Activated CD8-positive, alpha-beta memory T cell treated with anti-CD3 and anti-CD28 coated beads for 48 hours (primary cell): ENCODE measurements at places on chromosomes 5 and 9.

GRCh38 chr9:115598751-115599150 is 480.8 kb upstream of the TNC start:
- DNase-seq: no peak

DNA sequence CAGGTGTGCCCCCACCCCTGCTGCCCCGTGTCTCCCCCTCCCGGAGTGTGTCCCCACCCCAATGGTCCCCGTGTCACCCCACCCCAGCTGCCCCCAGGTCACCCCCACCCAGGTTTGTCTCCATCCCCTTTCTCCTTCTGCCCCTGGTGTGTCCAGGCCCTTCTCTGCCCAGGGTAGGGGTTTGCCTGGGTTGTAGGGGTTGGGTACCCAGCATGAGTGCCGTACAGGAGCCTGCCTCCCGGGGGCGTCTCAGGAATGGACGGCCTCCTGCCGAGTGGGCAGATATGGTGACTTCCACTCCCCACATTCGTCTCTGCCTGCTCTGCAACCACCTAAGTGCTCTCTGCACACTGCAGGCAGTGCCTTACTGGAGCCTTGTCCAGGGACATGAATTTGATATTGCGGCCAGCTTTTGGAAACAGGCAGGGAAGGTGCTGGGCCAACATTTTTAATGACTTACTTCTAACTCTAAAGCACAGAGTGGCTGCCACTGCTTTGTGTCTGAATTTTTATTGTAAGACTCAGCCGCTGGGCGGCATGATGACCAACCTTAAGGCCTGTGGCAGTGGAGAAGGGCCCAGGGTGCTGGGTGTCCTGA is 6.7 kb downstream of the LRRC14B start:
- DNase-seq: no peak

DNA sequence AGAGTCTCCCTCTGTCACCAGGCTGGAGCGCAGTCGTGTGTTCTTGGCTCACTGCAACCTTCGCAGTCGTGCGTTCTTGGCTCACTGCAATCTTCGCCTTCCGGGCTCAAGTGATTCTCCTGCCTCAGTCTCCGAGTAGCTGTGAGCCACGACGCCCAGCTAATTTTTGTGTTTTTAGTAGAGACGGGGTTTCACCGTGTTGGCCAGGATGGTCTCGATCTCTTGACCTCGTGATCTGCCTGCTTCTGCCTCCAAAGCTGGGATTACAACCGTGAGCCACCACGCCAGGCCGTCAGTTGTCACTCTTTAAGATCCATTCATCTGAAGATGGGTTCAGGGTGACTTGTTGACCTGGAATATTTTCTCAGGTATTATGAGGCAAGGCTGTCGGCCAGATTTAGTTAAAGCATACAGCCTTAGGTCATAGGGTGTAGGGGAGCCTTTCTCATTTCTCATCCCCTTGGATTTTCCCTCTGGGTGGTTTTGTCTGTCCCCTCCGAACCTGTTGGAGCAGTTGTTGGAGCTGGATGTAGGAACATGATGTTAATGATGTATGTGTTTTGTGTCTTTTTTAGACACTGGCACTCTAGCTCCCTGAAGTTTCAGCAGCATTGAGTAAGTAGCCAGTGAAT is 1.6 kb downstream of the SLC22A5 start:
- no peak for DNase-seq

GRCh38 chr9:106467113-106467864 is 395.7 kb upstream of the ZNF462 start:
- no peak for DNase-seq

- DNase-seq: no peak
Measured at GRCh38 chr9:131622523-131622922, 77.2 kb downstream of the PRRT1B start.

GRCh38 chr5:153562189-153562588 is 71.7 kb downstream of the GRIA1 start:
- no peak for DNase-seq

DNA sequence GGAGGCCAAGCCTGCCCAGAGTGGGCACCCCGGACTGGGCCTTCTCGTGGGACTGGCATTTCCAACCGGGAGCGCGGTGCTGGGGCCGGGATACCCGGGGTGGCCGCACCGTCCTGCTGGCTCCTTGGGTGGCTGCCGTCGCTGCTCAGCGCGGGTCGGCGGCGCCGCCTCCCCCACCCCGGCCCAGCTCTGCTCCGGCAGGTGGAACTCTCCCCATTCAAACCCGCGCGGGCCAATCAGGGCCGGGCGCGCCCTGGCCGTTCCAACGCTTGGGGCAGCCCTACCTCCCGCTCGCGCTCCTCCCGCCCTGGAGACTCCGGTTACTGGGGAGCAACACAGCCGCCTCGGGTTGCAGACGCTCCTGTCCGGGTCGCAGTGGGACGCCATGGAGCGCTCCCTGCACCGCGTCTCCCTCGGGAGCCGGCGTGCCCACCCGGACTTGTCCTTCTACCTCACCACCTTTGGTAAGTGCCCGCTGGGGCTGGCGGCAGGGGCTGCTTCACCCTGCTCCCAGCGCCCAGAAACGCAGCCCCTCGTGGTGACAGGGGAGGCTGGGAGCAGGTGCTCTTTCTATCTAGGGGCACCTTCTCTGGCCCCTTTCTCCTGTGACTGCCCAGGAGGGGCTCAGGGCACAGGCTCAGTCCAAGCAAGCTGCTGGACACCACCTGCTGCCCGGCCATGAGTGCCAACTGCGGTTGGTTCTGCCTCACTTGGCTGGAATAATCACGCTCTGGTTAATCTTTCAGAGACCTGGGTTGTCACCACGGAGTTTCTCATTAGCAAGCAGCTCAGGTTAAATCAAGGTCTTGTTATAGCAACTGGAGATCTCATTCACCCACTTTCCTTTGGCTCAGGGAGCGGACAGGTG is at the start of gene RGS3:
Gene RGS3 (plus strand): TSS at position 310 of the 868 bp plus-strand sequence. CDS start 76 bp downstream, at position 386.
- no peak for DNase-seq

GRCh38 chr5:178399701-178400095 is 167.1 kb upstream of the PHYKPL start:
- DNase-seq: no peak

DNA sequence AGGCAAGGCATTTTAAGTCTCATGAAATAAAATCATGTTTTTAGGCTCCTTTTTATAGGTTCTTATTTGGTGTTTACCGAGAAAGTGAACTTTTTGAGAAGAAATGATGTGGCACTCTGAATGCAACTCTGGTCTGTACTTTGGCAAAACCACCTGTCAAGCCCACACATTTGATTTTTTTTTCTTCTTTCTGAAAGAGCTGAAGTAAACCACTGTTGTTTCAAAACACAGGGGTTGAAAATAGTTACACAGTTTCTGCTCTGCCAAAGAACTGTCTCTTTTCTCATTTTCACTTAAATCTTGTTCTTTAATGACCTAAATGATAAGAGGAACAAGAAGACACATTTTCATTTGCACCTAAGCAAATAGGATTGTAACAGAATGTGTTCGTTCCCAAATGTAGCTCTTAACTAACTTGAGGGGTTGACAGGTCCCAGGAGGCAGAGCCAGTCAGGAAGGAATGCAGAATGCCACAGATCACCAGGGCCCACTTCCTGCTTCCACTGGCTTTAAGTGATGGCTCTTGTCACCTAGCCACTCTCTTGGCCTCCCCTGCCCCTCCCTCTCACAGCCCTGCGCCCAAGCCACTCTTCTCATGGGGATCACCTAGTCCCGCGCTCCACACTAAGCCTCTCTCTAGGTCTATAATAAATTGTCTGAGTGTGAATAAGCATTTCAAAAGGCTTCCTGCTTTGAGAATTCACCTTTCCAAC is 47.3 kb downstream of the MED27 start:
- no peak for DNase-seq

- DNase-seq: no peak
Measured at GRCh38 chr9:137673886-137674285, 55.1 kb downstream of the EHMT1 start.
